ENCODE measurements at places on chromosomes 16 and 17. TPM values are rescaled to one million over a fixed set of nuclear protein-coding genes. Genes with fewer than 3 reads are reported as not detected.

DNA sequence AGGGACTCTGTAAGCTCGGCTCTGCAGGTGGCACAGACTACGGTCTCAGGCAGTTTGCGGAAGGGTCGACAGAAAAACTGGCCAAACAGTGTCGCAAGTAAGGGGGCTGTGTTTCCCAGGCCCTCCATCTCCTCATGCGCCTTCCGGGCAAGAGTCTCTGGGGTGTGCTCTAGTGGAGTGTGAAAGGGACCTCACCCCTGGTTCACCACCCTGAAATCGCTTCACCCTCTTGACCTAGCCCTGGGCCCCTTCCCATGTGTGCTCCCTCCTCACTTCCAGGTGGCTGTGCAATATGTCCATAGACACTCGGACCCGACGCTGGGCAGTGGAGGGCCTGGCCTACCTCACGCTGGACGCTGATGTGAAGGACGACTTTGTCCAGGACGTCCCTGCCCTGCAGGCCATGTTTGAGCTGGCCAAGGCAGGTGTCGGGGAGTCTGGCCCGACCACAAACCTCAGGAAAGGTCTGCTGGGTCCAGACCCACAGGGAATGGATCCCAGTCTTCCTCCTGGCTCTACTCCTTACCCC is 22.3 kb downstream of the UNC45B start:
- no peak for DNase-seq

DNA sequence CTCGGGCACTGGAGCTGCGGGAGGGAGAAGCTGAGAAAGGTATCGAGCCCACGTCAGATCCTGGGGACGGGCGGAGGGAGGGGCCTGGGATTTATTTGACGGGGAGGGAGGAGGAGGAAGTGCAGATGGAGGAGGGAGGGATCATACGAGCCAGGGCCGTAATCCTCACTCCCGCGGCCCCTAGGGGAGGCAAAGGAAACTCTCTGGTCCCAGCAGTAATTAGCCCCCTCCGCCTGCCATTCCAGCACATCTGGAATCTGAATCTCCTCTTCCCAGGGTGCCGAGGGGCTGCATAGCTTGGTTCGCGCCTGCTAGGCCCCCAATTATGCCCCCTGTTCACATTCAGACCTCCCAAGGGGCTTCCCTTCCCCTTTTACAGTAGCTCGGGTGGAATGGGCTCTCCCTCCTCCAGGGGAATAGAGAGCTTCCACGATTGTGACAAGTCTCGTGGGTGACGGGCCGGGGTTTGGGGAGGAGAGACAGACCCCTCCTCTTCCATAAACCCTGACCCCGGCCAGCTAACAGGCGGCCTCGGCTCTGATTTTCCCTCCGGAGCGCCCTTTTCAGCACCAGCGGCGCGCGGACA is at the start of gene SEZ6L2:
TSS of gene SEZ6L2 (minus strand) at position 35 of the 586 bp plus-strand sequence. CDS start 531 bp downstream, outside the sequence.
- peak; percentile 77 for DNase-seq

DNA sequence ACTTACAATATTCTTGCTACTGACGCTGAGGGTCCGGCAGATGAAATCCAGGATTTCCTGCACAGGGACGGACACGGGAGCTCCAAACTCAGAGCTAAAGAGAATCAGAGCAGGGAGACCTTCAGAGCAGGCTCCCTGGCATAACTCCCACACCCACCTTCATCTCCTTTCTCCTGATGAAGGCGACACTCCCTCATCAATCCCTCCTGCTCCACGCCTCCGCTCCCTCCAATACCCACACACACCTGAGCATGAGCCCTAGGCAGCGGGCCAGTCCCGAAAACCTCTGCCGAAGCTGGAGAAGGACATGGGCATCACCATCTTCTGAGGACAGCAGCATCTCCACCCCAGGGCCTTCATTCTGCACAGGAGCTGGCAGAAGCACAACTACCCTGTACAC is 28.1 kb downstream of the PELP1 start:
- no peak for DNase-seq

DNA sequence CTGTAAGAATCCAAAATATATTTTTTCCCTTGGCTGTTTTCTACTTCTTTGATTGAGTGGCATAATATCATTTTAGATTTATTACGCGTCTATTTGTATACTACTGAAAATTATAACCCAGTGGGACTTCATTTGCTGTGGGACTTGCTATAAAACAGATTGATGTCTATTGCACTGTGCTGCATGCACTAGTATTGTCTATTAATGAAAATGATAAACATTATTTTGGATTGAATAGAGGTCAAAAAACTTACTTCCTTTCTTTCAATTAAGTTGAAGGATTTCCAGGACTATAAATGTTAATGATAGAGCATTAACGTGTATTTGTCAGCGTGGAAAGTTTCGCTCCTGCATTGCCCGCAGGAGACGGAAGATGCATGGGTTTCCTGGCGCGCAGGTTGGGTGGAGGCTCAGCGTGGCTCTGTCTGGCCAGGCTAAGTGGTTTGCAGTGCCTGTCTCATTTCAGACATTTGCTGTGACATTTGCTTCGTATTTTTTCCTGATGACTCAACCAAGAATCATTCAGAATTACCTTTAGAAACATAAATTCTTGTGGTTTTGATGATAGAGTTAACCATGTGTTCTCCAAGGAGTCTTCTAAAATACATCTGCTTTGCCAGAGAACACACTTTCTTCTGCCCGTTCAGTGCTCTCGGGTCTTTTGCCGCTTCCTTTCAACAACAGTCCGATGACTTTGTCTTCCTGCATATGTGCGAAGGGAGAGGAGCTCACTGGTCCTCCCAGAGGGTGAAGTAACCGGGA is 216.7 kb downstream of the RPTOR start:
- no peak for DNase-seq

- DNase-seq, result no peak
Observed at GRCh38 chr17:14294876-14295275, 6.0 kb upstream of the HS3ST3B1 start.

GRCh38 chr16:12758670-12759558 is 44.8 kb downstream of the CPPED1 start:
- no peak for DNase-seq

- DNase-seq, result peak; percentile 34
Observed at GRCh38 chr17:27756467-27757371, 43.6 kb downstream of the NOS2 start.

- DNase-seq, result no peak
Observed at GRCh38 chr17:75064460-75064859, 17.4 kb downstream of the KCTD2 start.

- no peak for DNase-seq
Observed at GRCh38 chr16:1133271-1133670, 19.6 kb upstream of the CACNA1H start.

GRCh38 chr16:4525069-4525468 is 13.5 kb downstream of the CDIP1 start:
- DNase-seq, result no peak

GRCh38 chr17:49132699-49133364 is at the start of gene B4GALNT2:
Gene B4GALNT2, plus strand, starts transcription at chr17:49132769. Its CDS starts 24 bp downstream, at chr17:49132793.
- peak; percentile 22 for DNase-seq

DNA sequence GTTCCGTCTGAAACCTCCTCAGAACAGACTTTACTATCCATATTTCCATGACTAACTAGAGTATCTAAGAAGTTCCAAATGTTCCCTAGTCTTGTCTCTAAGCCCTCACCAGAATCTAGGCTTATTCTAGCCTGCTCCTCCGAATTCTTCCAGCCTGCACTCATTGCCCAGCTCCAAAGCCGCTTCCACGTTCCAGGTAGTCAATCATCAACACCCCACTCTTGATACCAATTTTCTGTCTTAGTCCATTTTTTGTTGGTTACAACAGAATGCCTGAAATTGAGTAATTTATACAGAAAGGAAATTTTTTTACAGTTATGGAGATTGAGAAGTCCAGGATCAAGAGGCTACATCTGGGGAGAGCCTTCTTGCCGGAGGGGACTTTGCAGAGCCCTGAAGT is 21.1 kb downstream of the SLC38A8 start:
- DNase-seq, result no peak

DNA sequence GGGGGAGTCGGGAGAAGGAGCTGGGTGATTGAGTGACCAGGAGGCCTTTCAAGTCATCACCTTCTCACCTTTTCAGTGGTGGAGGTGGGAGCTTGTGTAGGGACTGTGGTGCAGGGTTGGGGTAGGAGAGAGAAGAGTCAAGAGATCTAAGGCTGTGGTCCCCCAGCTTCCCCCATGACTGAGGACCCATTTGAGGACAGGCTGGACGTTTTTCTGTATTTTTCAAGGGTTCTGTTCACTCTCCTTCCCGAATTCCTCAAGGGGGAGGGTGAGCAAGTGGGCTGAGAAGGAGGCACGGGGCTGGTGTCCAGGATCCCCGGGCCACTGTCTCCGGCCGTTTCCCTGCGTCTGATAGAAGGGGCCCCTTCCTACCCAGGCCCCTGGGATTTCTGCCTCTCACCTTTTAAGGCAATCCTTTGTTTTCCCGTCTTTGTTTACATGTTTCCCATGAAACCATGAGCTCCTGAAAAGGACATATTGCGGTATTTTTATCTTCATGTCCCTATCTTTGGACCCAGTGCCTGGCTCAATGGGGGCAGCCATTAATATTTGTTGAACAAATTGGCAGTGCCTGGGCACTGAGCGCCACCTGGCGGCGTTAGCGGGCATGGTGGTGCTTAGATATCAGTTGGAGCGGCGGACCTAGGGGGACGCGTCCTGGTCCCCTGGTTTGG is 9.2 kb upstream of the CD300A start:
- peak; percentile 83 for DNase-seq

SLC5A10 gene
- total RNA-seq, result 0.09 TPM

MFAP4 gene
- 108 TPM for total RNA-seq

SGCA gene
- total RNA-seq, result 5.0 TPM

PRKAR1A gene
- 422 TPM for total RNA-seq

TBC1D3I gene
- total RNA-seq, result not detected

TEKT5 gene
- 0.34 TPM for total RNA-seq
